ENCODE measurements at places on chromosomes 7 and 10.

DNA sequence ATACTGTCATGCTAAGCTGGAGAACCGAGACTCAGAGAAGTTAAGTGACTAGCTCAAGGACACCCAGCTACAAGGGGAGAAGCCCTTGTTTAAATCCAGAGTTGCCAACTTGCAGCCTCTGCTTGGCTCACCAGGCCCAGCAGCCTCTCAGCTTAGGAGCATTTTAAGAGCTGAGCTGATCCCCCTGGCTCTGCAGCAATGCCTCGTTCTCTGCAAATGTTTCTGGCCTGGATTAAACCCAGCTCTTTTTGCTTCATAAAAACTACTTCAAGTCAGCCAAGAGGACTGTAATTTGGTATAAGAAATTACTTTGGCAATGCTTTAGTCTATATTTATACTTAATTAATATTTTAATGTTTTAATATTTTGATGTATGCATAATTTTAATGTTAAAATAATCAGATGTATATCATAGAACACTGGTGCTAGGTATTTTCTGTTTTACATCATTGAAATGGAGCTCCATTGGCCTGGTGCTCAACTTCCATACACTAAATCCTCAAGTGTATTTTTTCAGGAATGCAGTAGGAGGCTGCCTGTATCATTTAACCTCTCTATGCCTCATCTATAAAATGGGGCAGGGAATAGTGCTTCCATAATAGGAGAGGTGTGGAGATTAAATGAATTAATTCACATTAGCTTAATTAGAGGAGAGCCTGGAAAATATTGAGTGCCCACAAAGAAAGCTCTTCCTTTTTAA, 184.2 kb downstream of the EMX2 start:
- no peak for DNase-seq

GRCh38 chr10:103241262-103242011, 4.2 kb upstream of the RPEL1 start:
- DNase-seq: no peak

GRCh38 chr10:133476641-133476990, 22.9 kb downstream of the SCART1 start:
- no peak for DNase-seq

GRCh38 chr7:27901028-27901760, 161.2 kb downstream of the TAX1BP1 start:
- DNase-seq: no peak

- no peak for DNase-seq
Observed at GRCh38 chr10:59302381-59302780, 60.0 kb downstream of the FAM13C start.

- DNase-seq: no peak
Observed at GRCh38 chr7:68440866-68441265, 1157.4 kb upstream of the AUTS2 start.

DNA sequence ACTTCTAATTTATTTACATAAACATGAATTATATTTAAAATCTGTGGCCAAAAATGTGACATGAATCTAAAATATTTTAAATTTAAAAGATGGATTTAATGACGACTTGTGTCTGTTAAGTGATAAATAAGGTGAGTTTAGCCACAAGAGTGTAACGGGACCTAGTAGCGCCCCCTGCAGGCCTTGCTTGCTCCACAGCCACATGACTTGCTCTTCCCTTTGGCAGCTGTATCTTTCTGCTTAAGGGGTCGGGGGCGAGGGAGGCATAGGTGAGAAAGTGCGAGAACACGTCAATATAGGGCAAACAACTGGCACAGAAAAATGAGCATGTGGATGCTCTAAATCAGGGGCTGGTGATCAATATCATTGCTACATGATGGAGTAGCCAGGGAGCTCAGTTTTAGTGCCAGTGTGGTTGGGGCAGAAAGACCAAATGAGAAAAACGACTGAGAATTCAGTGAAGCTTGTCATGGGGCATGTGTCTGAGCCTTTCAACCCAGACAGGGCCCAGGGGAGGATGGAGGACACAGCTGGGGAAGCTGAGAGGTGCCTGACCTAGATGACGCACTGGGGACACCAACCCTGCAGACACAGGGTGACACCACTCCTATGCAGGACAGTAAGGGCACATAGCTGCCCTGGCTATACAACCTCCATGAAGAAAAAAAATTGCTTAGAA, 49.8 kb downstream of the PAXIP1 start:
- DNase-seq: no peak

DNA sequence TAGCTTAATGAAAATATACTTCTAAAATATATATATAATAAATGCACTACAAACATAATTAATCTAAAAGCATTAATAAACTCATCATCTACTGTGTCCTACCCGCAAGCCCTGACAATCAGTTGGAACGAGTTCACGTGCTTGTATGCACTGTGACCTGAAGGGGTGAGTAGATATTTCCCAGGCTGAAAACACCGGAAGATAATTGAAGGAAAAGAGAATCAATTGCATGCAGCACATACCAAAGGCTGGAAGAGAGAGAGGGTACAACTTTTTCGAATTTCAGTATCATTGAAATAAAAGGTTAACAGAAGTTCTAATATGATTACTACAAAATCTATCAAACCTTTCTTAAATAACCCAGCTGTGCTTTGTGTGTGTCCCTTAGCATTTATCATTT, 94.6 kb downstream of the SEMA3C start:
- DNase-seq: no peak

GRCh38 chr10:21511946-21512572, 13.4 kb downstream of the SKIDA1 start:
- DNase-seq: no peak

- no peak for DNase-seq
Observed at GRCh38 chr10:112783351-112784021, 166.6 kb upstream of the TCF7L2 start.

- no peak for DNase-seq
Observed at GRCh38 chr7:134289841-134290240, 26.9 kb downstream of the SLC35B4 start.

DNA sequence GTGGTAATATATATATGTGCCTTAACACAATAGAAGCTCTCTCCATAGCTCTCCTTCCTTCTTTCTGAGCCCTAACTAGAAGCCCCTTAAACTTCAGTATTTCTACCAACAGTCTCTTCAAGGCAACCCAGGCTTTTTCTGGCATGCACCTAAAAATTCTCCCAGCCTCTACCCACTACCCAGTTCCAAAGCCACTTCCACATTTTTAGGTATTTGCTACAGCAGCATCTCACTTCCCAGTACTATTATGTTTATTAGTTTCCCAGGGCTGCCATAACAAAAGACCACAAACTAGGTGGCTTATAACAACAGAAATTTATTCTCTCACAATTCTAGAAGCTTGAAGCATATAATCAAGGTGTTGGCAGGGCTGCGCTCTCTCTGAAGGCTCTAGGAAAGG, 15.7 kb upstream of the TNKS2 start:
- no peak for DNase-seq

DNA sequence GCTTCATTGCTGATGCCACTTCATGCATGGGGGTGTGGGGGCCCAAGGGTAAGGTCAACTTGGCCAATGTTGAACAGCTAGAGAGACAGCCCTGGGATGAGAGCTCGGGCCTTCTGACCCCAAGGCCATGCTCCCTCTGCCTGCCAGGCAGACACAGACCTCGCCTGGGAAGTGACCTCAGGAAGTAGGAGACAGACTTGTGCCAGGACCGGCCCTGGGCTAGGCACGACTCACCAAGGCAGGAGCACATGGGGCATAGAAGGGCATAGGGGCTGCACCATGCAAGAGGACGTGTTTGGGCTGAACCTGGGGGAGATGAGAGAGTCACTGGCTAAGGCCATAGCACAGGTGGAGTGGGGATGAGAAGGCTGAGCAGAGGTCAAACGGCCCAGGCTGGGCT, 27.1 kb downstream of the ZCCHC24 start:
- no peak for DNase-seq

DNA sequence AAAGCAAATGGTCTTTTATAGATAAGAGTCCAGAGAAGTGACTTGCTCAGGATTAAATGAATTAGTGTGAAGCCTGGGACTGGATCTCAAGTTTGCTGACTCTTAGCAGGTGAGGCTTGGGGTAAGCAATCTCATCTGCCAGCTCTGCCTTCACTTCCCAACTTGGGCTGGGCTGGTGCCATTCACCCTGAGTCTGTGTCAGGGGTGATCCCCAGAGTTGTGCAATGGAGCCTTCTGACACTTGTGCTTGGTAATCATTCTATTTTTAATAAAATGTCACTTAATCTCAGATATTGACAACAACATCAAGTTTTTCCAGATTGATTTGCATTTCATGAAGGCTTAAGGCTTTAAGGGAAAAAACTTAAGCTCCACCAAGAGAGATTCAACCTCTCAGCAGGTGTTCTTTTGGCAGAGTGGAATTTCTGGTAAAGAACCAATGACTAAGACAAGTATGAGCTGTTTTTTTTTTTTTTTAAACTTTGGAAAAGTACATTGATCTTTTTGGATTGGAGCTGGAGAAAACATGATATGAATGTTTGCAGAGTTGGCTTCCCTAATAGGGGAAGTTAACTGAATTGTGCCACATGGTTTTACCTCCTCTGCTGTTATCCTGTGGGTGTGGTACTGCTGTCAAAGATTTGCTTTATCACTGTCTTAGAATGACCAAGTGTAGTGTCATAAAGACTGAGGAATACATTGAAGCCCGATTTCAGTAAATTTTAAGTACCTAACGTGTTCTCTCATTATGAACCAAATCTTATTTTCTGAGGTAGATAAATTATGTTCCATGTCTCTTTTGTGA, 48.6 kb upstream of the GPR37 start:
- no peak for DNase-seq

Data from cortex of kidney (tissue), 1 donor.